ENCODE measurements at places on chromosomes 11 and 22.

DNA sequence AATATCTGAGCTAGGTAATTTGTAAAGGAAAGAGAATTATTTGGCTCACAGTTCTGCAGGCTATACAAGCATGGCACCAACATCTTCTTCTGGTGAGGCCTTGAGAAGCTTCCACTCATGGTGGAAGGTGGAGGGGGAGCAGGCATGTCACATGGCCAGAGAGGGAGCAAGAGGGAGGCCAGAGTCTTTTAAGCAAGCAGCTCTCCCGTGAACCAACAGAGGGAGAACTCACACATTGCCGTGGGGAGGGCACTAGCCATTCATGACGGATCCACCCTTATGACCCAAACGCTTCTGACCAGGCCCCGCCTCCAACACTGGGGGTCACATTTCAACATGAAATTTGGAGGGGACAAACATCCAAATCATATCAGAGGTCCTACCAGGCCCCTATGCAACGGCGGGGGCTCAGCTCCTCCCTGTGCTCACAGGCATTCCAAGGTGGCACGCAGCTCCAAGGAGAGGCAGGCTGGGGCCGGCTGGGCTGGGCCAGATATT is 4.6 kb downstream of the C11orf96 start:
- no peak for DNase-seq

DNA sequence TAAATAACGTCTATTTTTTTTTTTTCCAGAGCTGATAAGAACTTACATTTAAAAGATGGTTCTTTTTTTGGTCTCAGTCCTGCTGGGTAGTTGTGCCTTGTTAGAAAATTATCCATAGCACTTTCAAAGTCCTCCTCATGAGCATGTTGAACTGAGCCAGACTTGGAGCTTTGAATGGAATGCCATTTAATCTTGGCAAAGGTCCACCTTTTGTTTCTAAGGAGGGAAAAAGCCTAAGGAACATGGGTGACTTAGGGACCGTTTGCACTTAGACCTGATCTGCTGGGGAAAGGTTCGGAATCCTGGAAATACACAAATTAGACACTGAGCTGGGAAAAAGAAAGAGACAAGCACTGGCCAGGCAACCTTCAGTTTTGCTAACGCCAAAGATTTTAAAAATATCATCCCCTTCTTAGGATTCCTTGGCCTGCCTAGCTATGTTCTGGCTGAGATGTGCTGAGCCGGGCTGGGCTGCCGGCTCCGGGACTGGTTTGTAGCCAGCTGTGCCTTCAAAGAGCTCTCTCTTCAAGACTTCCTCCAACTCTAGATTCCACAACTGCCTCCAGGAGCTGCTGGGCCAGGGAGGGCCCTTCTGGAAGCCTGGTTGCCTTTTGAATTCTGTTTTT is 67.4 kb downstream of the ENDOD1 start:
- DNase-seq: no peak

- DNase-seq: no peak
These were observed 25.3 kb downstream of the ALG9 start for GRCh38 chr11:111846063-111846462.

DNA sequence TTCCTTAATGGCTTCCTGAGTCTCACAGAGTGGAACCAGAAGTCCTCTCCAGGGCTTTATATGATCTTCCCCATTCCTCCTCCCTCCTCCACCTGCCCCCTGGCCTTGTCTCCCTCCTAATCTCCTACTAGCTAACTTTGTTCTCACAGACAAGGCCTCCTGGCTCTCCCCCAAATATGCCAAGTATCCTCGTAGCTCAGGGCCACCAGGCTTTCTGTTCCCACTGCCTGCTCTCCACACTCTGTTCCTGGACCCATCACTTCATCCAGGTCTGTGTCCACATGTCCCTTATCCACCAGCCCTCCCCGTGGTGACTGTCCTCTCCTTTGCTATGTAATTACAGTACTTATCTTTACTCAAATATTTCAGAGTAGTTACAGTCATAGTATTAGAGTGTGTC is 23.2 kb upstream of the LMO1 start:
- DNase-seq: no peak

- DNase-seq: no peak
These were observed at the start of gene MGAT3 for GRCh38 chr22:39456522-39457197. Gene MGAT3 (plus strand): TSS chr22:39457012. CDS start chr22:39487348, 30,336 bp downstream.

DNA sequence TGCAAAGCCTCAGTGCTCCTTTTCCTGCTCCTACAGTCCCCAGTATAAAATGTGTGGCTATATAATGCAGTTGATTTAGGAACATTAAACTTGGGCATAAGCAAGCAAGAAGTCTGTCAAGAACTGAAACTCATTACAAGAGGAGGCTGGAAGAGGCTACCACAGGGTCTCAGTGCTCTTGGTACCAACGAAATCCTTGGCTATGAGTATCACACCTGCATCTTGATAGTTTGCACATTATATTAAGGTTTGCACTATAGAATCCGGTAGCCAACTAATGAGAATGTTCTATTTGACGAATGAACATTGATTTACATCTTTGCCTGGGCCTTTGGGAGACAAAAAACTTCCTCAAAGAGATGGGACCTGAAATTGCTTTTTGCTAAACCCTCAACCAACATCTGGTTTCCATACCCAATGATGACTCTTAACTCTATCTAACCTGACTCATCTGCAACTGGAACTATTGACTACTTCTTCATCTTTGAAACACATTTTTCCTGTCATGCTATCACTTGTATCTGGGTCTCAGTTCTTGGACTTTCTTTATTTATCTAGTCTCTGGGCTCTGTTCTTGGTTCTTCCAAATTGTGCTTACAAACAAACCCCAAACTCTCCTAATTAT is 207.2 kb upstream of the CTSC start:
- no peak for DNase-seq

GRCh38 chr11:119315131-119316015 is 1.6 kb downstream of the MCAM start:
- peak; percentile 31 for DNase-seq

- DNase-seq: no peak
These were observed 8.0 kb downstream of the IFITM10 start for GRCh38 chr11:1742371-1742770.

DNA sequence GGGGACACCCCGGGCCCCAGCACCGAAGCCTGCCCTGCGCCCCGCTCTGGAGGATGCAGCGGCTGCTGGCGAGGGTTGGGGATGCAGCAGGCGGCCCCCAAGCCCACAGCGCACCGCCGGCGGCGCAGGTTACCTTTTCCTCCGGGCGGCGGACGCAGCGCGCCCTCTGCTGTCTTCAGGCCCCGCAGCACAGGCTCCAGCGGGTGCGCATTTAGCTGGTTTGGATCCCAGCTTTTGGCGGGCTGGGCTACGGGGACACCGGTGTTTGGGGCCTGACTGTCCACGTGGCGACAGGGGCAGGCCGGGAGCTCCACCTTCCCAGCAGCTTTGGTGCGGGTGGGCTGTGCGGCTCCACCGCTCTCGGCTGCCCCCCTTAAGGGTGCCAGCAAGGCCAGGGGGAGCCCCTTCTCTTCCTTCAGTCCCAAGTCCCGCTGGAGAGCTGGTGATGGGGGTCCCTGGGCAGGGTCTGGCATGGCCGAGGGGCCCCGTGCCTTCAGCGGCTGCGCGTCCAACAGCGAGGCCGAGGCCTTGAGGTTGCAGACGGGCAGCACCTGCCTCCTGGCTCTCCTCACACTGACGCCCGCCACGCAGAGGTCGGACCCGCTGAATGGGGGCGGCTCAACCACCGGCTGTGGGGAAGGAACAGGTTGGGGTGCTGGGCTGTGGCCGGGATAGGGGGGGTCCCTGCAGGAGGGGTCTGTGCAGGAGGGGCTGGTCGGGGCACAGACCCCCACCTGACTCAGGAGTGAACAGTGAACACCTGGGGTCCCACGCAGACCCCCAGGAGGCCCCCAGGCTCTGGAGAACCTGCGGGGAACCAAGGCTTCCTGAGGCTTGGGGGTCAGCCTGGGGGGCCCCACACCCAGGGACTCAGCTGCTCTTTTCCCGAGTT is 18.0 kb upstream of the IL17REL start:
- peak; percentile 84 for DNase-seq

Measured in CD4-positive, alpha-beta T cell treated with Interleukin-2 at 100 ng/mL for 4 hours (primary cell).